ENCODE measurements at places on chromosomes 5 and 9.
A peak's percentile ranks its signal among the peaks of the same experiment; 100 is the strongest.

- DNase-seq = peak; percentile 85
Observed at GRCh38 chr5:132459031-132459982, 31.3 kb downstream of the IRF1 start.

GRCh38 chr9:135178498-135178897 is 91.0 kb downstream of the OLFM1 start:
- DNase-seq = no peak

GRCh38 chr5:1834022-1834551 is 32.9 kb downstream of the NDUFS6 start:
- DNase-seq = no peak

DNA sequence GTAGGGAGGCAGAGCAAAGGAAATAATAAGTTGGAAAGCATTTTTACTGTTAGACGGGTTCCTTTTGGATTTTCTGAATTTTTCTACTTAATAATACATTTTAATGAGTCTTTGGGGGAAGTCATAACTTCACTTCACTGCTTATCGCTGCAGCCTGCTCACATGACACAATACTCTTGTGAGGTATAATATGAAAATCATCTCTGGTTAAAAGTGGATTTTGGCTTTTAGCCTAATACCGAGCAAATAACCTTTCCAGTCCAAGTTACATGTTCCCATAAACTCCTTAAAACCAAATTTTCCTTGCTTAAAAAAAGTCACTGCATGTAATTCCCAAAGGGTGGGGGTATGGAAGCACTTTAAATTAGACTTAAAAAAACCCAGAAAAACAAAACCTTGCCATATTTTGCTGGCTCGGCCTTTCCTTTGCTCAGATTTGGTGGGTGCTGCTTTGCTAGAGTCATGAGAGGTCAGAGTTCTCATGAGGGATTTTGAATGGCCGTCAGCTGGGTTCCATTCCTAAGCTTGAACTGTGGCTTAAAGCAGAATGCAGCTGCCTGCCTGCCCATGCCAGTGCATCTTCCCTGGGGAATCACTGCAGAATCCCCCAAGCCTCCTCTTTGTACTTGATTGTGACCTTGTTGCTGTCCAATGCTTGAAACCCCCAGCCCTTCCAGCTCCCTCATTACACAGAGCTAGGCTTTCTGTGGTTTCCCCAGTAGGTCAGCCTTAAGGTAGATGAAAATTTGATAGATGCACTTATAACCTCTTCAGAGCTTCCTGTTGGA is 331.8 kb downstream of the KDM4C start:
- DNase-seq = no peak

GRCh38 chr9:29668732-29669131 is 2095.5 kb upstream of the C9orf72 start:
- DNase-seq = peak; percentile 55

- DNase-seq = peak; percentile 42
Observed at GRCh38 chr5:166349046-166349445, 1942.4 kb upstream of the WWC1 start.

DNA sequence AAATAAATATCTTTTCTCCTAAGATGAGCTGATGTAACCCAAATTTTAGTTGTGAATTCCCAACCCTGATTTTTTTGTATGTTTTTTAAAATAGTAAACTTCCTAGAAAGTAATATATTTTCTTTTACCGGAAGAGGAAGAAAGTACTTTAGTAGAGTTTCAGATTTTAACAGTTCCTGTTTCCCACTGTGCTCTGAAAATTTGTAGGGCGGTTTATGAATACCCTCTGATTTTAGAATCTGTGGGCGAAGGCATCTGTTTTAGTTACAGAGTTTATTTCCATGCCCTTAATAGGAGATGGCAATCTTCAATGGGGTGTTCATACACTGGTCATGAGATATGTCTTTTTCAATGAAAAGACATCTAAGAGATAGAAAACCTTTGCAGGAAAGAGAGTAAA is 3.7 kb upstream of the HOMER1 start:
- DNase-seq = no peak

GRCh38 chr5:100757618-100758017 is 145.5 kb downstream of the ST8SIA4 start:
- DNase-seq = no peak

GRCh38 chr5:143837306-143837848 is 25.4 kb downstream of the HMHB1 start:
- peak; percentile 70 for DNase-seq

DNA sequence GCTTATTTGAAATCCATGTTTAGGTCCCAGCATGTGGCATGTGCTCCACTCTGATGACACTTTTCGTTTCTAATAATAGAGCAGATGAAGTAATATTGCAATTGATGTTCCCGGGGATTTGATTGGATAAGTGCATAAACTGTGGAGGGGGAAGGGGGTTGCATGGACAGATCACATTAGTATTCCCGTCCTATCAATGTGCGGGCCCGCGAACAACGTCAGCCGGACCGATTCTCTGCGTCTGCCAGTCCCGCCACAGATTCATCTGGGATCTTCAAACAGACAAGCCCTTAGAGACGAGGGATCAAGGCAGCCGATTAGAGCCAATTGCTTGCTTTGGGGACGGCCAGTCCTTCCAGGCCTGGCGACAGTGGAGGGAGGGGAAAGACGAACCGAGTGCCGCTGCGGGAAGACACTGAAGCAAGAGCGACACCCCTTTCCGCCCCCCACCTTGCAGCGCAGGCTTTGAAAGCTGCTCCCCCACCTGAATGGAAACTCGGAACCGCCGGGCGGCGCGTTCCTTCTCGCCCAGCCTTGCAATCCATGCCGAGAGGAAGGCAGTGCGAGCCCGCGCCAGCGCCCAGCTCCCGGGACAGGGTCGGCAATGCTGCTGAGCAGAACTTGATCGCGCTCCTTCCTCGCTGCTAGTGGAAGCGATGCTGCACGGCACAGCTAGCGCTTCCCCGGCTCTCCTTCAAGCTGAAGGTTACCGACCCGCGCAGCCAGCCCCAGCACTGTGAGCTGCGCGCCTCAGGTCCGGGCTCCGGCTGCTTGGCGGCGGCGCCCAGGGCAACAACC is at the start of gene RGS7BP:
Gene RGS7BP, plus strand, starts transcription at position 247 of the 798 bp plus-strand sequence. CDS start 610 bp downstream, outside the sequence.
- DNase-seq = peak; percentile 14

- no peak for DNase-seq
Observed at GRCh38 chr9:71243951-71244350, 122.5 kb upstream of the TRPM3 start.

GRCh38 chr9:93041108-93041802 is 17.2 kb upstream of the SUSD3 start:
- no peak for DNase-seq

DNA sequence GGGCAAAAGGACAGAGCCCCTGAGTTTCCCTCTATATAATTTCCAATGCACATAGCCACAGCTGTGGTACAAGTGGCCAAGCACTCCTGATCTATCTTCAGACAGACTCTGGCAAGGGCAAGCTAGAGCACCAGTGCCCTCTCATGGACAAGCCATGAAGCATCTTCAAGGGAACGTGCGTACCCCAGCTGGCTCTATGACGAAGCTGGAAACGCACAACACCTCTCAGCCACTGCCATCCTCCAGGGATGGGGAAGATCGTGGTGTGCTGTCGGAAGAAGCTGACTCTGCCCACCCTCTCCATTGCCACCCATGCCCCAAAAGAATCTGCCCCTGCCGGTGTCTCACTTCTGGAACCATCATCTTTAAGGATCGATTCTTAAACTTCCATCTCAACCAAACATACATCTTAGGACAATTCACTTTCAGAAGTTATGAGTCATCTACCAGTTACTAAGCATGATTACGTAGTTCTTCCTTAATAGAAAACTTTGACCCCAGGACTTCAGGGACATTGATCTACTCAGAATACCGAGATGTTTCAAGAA is 482.9 kb downstream of the AGTPBP1 start:
- peak; percentile 32 for DNase-seq

All from fibroblast of villous mesenchyme (primary cell).